ENCODE measurements at places on chromosomes 1 and 21.

- no peak for DNase-seq
These were observed 69.4 kb upstream of the BACE2 start for GRCh38 chr21:41098481-41099042.

- no peak for DNase-seq
These were observed 129.7 kb downstream of the VPS13D start for GRCh38 chr1:12359359-12360133.

DNA sequence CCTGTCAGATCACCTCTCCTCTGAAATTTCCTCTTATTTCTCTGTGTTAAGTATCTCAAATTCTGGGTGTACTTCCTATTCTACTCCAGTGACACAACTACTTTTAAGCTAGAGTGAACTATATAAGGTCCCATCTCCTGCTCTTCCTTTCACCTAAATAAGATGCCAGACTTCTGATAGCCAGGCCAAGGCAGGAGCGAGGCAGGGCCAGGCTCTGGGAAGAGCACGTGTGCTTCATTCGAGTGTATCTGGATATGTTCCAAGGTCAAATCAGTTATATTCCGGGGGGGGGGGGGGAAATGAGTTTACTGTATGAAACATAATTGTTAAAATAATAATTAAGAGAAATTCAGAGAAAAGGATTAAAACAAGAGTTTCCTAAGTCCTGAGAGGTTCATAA is 60.1 kb downstream of the LRRC71 start:
- DNase-seq = no peak

DNA sequence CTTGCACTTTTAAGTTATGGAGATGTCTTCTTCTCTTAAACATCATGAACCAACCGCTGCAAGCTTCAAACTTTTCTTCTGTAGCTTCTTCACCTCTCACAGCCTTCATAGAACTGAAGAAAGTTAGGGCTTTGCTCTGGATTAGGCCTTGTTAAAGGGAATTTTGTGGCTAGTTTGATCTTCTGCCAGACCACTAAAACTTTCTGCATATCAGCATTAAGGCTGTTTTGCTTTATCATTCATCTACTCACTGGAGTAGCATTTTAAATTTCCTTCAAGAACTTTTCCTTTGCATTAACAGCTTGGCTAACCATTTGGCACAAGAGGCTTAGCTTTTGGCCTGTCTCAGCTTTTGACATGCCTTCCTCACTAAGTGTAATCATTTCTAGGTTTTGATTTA is 43.0 kb upstream of the RGL1 start:
- DNase-seq = no peak

DNA sequence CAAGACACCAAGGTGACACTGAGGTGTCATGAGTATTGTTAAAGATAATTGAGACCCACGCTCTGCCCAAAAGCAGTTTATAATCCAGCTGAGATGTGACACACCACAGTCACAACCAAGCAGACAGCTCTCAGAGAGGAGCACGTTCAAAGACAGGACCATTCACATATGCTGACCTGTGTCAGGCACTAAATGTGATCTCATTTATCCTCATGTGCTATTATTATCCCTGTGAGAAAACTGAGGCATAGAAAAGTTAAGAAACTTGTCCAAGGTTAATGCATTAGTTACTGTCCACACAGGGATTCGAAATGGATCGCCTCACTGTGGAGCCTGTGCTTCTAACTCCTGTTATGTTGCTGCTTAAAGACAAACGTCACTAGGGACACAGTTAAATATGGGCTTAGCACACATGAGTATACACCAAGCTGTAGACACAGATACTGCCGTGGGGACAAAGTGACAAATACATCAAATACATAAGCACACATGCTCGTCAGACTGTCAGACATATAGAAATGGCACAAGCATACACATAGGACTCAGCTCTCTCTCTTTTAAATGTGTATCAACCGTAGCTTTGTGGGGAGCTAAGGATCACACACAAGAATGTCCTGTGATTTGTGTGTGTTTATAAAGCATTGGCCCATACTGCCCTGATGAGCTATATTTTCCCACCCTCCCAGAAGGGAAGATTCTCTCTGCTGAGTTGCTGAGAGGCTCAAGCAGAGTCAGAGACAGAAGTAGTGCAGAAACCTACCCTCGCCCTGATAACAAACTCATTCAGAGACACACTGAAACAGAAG is 3.5 kb upstream of the IGSF8 start:
- DNase-seq = no peak

DNA sequence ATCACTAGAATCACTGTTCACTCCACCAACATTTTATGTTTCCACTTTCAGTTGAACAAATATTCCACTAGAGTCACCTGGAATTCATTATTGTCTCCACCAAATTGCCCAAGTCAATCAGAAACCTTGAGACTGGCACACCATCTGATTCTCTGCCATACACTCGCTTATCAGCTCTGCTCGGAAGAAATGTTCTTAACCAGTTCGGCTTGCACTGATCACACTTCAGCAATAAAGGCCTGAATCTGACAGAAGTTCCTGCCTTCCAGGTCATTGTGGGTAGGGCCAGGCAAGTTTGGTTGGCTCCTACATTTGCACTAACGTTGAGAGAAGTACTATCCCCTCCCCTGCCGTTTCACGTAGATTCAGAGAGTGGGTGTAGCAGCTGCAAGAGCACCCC is 10.0 kb downstream of the TPM3 start:
- DNase-seq = no peak

DNA sequence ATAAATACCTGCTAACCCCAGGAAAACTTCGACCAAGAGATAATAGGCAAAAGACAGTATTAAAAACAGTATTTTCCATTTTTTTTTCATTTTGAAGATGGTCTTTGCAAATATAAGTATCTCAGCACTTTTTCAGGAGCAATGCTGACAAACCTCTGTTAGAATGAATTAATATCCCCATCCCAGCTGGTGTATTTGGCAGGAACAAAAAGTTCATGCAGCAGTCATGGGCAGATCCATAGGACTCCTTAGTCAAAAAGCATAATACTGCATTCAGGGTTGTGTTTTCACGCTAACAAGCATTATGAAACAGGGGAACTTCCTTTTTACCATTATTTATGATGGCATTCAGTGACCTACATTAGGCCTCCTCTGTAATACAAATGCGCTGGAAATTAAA is 344.0 kb downstream of the ST6GALNAC3 start:
- DNase-seq = no peak

DNA sequence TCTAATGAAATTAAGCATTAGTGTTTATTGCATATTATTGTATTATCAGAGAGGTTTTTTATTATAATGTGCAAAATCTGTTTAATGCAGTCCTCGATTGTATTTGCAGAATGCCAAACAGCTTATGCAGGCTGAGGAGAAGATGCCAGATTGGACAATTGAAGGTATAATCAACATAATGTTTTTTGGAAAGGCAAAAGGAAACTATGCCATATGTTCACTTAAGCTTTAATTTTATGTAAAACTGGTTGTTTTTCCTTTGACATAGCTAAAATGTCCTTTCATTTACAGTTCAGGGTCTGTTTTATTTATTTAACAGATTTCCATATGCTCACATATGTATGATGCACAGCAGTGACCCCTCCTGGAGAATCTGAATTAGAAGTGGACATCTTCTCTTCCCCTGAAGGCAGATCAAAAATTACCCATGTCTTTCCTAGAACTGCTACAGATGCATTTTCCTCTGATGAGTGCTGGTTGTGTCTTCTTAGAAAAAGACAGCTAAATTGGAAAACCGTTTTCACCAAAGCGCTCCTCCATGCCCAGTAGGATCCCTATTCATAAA is 143.5 kb upstream of the USH2A start:
- no peak for DNase-seq

DNA sequence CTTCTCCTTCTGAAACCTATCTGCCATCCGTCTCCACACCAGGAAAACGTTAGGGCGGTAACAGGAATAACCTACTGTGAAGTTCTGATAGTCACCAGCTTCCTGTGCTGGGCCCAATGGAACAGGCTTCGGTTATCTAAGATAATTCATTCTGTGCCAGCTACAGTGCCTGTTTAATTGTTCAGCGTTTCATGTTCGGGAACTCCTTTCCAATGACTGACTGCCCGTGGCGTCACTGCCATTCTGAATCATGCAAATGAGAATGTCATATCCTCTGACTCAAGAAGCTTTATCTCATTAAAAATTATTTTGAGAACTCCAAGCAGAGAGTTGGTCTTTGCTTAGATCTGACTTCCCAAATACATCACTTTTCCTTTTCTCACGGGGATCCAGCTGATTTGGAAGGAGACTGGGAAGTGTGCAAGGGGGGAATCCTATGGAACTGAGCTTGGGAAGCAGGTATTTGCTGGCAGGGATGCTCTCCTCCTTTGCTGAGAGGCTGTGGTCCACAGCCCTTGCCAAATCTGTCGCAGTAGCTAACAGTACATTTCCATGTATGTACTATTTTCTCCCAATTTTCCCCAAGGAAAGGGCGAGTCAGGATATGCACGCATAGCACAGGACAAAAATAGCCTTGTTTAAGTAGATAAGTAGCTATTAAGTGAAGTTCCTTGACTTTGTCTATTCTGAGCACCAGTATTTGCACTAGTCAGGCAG is 358.7 kb downstream of the LTN1 start:
- no peak for DNase-seq

DNA sequence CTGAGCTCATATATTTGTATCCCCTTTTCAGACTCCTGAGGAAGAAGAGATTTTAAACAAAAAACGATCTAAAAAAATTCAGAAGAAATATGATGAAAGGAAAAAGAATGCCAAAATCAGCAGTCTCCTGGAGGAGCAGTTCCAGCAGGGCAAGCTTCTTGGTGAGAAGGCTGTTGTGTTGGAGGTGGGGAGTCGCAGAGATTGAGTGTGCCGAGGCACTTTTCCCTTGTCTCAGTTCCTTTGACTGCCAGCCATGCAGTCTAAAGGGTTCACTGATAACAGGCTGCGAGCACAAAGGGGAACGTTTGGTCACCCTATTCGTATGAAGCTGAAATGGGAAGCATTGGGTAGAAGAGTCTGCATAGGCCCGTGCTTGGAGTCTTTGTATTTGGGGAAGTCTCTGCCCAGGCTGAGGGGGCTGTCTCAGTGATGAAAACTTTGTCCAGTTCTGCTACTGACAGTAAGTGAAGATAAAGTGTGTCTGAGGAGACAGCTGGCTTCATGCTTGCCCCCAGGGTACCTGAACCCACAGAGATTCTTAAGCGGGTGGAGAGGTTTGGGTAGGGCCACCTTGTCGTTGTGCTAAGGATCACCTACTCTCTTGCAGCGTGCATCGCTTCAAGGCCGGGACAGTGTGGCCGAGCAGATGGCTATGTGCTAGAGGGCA is 2.8 kb downstream of the RPS8 start:
- no peak for DNase-seq

DNA sequence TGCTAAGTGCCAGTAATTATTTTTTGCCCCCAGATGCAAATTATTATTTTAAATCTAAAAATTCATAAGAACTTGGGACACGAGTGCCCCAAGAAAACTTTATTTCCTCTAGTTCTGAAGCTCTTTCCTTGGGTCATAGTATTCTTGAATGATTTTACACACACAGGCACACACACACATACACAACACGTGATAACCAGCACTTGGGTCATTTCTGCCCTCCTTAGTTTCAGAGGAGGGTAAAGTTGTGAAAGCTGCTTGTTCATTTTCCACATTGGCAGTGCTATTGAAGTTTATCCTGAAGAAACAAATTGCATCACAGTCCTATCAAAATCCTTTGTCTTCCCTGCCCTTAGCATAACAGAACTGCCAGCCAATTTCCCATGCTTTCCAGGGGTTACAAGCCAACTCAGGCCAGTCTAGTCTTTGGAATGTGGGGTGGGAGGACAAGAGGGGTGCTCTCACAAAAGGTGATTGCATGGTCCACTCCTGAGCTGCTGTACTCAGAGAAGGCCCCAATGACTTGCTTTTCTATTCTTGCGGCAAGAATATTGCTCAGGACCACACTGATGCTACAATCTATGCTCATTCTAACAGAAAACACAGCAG is 98.5 kb upstream of the POGK start:
- no peak for DNase-seq

- no peak for DNase-seq
These were observed 8.9 kb upstream of the GPR37L1 start for GRCh38 chr1:202113690-202114300.

DNA sequence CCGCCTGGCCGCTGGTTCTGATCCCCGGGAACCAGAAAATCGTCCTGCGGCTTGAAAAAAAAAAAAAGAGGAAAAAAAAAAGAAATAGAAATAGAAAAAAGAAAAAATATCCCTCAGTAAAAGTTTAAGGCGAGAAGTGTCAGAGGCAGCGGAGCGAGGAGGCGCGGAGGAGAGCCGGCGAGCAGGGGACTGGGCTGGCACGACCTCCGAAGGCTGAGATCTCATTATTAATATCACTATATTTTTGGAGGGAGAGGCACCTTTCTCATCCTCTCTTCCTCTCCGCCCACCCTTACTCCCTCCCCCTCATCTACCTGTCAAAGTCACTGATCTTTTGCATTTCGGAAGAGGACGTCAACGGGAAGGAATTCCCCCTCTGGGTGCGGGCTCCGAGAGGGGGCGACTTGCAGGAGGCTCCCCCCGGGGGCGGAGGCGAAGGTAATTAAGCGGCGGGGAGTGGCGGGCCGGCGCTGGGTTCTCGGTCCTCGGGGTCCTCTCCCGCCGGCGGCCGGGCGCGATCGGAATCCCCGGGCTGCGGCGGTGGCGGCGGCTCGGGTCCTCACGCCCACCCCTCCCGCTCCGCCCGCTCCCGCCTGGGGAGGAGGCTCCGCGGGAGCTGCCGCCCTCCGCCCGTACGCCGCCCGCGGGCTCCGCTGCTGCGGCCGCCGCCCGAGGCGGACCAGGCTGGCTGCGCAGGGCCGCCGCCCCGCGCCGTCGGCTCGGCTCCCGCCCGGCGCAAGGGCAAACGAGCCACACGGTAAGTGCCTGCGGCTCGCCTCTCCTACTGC is at the start of gene NTNG1:
Gene NTNG1, plus strand, starts transcription at position 337 of the 788 bp plus-strand sequence.
- no peak for DNase-seq

DNA sequence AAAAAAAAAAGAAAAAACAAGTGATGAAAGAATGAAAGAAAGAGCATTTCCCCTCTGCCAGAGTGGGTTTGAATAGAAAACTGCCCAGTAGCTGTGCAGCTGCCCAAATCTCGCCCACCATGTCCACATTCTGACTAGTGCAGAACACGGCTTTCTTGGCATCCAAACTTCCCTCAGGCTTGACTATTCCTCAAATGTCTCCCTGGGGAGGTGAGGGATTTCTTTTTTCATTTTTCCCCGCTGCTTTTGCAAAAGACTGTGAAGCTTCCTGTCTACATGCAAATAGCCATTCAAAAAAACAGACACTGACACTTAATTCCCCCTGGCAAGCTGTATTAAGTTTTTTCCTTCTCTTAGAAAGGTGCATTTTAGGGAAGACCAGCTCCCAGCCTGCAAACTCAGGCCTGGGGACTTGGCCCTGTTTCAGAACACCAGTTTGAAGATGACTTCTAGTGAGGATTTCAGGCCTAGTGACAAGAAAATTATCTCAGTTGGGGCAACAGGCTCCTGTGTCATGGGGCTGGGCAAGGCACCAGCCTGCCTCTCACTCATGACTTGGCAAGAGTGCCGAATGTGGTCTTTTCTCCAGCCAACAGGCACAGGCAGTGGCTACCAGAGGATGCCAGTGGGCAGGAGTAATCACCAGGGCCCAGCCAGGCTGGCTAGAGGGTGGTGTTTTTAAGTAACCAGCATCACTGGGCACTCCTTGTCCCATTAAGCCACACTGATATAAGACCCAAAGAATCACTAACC is 178.1 kb upstream of the NFIA start:
- no peak for DNase-seq
